CD4-positive, alpha-beta T cell treated with Interleukin-12 subunit alpha and Interleukin-12 subunit beta, for 1 hour (primary cell): ENCODE measurements at places on chromosomes 5 and 9.

- DNase-seq: no peak
These were observed 107.4 kb upstream of the DMAC1 start for GRCh38 chr9:7906783-7907550.

- DNase-seq: no peak
These were observed 38.9 kb downstream of the PTTG1 start for GRCh38 chr5:160460377-160461049.

- DNase-seq: no peak
These were observed 25.7 kb upstream of the DAB2 start for GRCh38 chr5:39450487-39450886.

DNA sequence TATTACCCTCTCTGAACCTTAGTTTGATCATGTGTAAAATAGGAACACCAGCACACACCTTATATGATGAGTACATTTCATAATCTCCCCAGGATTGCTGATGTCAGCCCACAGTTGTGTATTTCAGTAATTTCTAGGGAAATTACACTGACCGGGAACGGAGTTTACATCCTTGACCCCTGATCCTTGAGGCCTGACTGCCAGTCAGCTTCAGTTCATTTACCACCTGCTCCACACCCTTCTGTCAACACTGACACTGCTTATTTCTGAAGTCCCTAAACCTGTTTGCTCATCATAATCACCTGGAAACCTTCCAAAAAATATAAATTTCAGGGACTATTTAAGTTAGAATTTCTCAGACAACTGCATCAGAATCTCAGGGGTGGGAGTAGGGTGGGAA lies 55.3 kb downstream of the ZNF622 start:
- DNase-seq: no peak

DNA sequence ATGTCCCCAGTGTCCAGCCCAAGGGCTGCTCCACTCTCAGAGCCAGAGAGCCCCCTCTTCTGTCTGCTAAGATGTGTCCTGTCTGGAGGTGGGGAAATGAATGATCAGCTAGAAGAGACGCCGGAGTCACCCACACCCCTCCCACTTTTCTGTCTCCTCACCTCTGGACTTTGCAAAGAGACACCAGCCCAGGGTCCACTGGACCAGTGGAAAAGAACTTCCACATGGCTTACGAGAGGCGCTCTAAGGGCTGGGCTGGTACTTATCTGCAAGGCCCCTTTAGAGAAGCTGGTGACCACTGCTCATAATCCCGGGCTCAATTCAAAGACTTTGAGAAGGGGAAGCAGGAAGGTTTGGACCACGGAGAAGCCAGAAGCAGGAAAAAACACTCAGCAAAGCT lies 9.2 kb downstream of the NR5A1 start:
- DNase-seq: no peak

GRCh38 chr5:98106116-98107031 lies 667.1 kb upstream of the RGMB start:
- DNase-seq: no peak

DNA sequence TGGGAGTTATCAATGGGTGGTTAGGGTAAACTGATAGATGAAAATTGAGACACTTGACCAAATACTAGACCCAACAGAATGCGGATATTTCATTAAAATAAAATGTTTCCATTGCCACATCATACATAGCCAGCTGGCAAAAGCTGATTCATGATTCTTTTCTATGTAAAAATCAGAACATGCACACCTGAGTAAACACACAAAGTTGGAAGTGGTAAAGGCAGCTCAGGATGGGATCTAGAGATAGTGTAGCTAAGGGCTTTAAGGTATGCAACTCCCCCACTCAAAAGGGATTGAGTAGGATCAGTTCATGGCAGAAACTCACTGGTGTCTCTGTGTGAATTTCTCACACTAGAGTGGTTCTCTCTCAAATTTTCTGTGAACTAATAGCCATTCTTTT lies 541.1 kb upstream of the GRAMD2B start:
- no peak for DNase-seq

- DNase-seq: no peak
These were observed 60.3 kb downstream of the DAPK1 start for GRCh38 chr9:87557996-87558395.

DNA sequence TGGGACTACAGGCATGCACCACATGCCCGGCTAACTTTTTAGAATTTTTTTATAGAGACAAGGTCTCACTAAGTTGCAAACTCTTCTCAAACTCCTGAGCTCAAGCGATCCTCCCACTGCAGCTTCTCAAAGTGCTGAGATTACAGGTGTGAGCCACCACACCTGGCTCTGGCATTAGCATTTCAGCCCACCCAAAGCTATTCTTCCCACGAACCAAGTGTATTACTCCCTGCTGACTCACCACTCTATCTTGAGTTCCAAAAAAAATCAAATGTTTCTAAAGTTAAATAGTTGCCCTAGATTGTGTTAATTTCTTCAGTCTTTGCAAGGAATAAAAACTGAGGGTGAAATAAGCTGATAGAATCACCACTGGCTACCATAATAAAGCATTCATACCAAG lies 205.5 kb downstream of the ARRDC3 start:
- no peak for DNase-seq

- no peak for DNase-seq
These were observed 129.2 kb downstream of the MED27 start for GRCh38 chr9:131950487-131950886.

DNA sequence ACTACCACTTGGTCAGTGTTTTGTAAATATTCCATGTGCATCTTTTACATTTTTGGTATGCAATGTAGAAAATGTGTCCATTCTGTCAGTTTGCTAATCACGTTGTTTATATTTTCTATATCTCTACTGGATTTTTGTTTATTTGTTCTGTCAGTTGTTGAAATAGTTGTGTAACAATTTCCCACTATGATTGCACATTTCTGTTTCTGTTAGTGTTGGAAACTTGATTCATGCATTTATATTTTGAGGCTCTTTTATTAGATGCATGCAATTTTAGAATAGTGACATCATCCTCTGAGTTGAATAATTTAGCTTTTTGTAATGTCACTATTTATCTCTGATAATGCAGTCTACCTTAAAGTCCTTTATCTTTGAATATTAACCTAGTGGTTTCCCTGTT lies 25.8 kb upstream of the LECT2 start:
- no peak for DNase-seq

DNA sequence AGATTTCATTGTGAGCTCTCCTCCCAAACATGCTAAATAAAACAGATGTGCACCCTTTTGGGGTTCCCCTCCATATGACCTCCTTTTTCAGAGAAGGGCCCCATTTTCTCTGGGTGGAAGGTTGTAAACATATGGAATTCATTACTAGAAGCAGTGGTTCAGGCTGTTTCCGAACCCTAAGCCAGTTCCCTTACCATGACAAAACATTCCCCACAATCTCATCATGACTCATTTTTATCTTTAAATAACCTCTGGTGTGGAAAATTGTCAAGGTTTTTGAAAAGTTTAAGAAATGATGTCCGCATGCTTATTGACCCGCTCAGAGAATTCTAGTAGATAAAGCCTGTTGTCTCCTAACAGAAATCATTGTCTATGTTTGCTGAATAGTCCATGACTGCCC lies 127.3 kb upstream of the PIK3R1 start:
- DNase-seq: no peak

GRCh38 chr5:122076669-122077365 lies 1.2 kb downstream of the LOX start:
- peak; percentile 8 for DNase-seq
